SHP77 treated with DMSO at 0.1 percent for 48 hours (cell line): ENCODE measurements at places on chromosomes 13 and 19.

- DNase-seq, result no peak
These were observed 280.6 kb downstream of the FOXO1 start for GRCh38 chr13:40385858-40386180.

DNA sequence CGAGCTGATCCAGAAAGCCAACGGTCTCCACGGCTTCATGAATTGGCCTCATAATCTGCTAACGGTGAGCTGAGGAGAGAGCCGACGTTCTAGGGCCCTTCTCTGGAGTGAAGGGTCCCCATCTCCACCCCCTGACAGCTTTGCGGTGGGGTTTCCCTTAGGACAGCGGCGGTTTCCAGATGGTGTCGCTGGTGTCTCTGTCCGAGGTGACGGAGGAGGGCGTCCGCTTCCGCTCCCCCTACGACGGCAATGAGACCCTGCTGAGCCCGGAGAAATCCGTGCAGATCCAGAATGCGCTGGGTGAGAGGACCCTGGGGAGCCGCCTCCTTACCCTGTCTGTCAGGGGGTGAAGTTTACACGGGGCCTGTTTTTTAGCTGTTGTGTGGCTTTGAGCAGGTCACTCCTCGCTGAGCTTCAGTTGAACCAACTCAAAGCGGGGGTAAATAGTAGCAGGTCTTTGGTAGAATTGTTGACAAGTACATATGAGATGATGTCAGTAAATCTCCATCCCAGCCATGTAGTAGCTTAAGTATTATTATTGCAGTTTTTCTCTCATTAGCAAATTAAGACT is 801 bp downstream of the QTRT1 start:
- no peak for DNase-seq

DNA sequence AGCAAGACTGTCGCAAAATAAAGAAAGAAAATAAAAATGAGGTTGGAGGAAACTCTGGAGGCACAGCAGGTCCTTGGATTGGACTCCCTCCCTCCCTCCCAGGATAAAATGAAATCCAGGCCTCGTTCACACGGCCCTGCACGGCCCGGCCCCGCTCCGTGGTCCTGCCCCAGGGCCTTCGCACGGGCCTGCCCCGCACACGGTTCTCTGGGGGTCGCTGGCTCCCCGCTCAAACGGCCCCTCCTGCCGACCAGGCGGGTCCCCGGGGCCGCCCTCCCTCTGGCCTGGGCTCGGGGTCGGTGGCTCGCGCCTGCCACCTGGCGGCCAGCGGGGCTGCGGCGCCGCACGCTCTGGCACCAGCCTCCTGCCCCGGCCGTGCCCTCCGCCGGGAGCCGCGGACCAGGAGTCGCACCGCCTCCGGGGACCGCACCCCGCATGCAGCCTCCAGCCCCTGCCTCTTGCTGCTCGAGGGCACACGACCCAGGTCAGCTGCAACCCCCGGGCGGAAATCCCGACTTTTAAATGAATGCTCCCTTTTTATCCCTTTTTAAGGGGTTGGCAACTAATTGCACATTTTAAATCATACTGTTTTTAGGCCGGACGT is 1.5 kb upstream of the WDR18 start:
- no peak for DNase-seq

GRCh38 chr13:99327126-99327525 is 19.9 kb upstream of the GPR183 start:
- no peak for DNase-seq

GRCh38 chr13:33259296-33259695 is 26.3 kb downstream of the STARD13 start:
- no peak for DNase-seq

DNA sequence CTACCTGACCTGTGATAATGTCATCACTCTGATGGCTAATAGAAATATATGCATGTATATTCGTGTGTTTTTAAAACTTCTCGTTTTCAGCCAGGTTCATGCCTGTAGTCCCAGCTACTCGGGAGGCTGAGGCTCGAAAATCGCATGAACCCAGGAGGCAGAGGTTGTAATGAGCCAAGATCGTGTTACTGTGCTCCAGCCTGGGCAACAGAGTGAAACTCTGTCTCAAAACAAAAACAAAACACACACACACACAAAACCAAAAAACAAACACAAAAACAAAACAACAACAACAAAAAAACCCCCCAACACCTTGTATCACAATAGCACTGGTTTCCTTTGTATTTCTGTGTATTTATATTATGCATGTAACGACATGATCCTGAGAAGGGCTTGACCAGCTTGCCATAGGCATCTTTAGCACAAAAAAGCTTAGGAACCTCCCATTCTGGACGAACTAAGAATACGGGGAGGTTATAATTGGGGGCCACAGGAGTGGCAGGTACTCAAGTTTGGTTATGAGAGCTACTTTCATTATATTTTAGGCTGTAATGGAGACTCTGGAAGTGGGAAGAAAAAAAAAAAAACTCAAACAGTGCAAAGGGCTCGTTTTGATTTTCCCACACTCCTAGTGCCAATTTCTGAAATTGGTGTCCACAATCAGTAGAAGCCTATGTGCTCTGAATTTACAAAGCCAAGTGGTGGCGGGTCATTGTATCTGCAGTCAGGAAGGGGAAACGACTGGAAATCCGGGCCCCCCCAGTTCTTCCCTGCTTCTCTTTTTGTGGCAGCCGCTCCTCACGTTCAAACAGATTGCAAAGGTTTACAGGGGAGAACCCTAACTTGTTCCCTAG is 1.2 kb upstream of the ACP7 start:
- no peak for DNase-seq

DNA sequence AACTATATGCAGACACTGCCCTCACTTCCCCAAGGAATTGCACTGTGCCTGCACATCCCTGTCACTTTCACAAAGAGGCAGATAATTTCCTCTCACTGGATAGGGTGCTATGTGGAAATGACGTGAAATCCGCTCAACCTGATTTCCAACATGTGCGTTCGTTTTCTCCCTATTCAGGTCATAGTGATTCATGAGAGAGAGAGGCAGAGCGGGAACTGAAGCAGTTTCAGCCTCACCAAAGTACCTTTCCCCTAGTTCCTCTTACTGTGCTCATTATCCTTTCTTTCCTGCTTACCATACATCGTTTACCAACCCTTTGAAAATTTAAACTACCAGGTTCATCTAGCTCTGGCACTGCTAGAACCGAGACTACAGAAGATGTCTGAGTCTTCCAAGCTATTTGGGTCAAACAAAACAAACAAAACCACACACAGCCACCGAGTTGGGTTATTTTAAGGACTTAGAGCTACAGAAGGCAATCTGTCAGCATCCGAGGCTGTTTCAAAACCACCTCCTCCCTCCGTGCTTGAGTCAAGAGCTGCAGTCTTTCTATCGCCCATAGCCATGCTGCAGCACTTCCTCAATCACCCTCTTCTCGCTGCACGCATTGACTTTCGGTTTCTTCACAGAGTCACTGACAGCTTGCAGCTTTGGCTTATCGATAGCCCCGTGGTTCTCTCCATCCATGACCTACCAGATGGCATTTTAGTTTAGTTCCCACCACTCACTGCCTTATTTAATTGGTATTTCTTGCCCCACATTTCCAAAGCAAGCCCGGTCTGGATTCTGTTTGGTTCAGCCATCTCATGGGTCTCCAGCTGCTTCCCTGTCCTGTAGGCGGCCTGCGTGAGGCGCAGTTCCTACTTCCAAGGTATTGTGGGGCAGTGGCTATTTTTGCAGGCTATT is 1395.8 kb downstream of the EFNB2 start:
- peak; percentile 78 for DNase-seq

DNA sequence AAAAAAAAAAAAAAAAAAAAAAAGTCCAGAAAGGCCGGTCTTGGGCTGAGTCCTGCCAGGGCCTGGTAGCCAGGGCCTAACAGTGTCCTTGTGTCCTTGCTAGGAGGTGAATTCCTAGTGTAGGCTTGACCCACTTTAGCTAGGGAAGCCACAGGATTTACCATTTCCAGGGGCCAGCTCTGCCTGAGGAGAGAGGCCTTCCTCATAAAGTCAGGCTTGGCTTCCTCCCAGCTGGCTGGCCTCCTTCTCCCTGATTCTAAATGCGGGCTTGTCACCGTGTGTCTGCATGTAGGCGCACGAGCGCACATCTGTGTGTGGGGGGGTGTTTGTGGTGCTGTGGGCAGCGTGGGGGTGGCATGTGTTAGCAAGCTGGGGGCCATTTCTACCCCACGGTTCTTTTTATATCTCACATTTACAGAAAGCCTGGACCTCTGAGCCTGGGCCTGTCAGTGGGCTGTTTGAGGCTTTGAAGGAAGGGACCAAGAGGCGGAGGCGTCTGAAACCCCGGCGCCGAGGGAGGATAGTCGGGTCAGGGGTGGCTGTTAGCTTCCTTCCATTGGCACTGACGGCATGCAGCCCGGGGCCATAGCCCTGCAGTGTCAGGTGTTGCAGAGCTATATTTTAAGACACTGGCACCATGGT is 31.7 kb downstream of the IER2 start:
- DNase-seq, result no peak

DNA sequence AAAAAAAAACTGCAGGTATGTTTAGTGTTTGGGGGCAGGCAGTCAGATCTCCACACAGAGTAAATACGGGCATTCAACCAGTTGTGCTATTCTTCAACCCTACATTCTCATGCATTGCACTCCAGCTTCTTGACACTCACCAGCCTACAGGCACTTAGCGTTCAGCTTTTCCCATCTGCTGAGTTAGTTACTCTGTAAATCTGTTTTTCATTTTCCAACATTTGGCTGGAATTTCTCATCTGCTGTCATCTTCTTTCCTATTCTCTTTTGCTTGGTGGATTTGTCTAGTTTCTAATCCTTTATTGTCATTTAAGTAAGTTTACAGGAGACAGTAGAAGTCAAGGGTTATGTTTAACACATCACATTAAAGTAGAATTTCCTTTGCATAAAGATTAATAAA is 1318.9 kb downstream of the OLFM4 start:
- no peak for DNase-seq

DNA sequence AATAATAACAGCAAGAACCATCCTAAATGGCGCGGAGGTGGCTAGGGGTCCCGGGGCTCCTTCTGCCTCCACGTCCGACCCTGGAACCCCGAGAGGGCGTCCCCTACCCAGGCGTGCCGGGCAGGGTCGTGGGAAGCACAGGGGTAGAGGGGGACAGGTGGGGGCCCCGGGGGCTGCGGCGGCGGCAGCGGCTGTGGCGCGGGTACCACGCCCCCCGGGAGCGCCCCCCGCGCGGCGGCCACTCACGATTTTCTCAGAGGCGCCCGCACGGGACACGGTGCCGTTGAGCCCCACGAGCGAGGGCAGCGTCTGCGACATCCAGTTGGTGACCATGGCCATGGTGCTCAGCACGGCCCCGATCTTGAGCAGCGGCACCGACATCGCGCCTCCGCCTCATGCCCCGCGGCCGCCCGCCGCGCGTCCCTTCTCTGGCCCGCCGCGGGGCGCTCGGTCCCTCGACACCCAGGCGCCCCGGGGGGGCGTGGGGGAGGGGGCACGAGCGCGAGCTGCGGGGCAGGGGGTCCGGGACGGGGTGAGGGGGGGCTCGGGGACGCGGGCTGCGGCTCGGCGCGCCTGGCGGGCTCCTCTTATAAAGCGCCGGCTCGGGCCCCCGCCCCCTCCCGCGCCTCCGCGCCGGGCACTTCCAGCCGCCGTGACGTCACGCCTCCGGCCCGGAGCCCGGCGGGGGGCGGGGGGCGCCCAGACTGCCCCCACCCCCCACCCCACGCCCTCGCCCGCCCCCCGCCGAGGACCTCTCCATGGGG is 22.9 kb downstream of the OLFM2 start:
- no peak for DNase-seq

- DNase-seq, result no peak
These were observed 91.8 kb downstream of the UBL3 start for GRCh38 chr13:29758531-29759114.

DNA sequence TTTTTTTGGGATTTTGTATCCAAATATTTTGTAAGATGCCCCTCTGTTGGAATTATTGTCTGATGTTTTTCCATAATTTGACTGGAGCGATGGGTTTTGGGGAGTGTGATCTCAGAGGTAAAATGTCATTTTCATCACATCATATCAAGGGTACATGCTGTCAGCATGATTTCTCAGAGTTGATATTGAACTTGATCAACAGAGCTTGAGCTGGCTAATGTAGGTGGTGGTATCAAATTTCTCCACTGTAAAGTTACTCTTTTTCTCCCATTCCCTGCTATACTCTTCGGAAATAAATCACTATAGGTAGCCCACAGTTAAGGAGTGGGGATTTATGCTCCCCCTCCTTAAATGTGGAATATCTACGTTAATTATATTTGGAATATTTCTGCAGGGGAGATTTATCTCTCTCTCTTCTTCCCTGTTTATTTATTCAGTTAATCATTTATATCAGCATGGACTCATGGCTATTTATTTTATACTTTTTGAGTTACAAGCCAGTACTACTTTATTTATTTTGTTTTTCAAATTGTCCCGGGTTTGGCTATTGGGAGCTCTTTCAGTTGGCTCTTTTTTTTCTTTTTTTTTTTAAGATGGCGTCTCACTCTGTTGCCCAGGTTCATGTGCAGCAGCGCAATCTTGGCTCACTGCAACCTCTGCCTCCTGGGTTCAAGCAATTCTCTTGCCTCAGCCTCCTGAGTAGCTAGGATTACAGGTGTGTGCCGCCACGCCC is 8.8 kb downstream of the SETDB2 start:
- DNase-seq, result no peak

DNA sequence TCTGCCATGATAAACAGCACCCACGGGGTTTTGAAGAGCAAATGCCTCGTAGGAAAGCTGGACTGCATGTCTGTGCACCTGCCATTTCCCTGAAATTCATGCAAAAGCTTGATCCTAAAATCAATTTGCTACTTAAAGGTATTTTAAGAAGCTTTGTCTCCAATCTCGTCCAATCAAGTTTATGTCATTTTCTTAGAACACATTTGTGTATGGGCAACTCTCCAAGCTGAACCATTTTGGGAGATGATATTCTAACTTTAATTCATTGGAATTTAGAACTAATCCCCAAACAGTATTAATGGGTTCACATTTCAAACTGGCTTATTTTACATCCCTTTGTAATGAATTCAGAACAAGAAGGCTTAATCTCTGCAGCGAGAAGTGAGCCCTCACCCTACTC is 822 bp downstream of the ADPRHL1 start:
- no peak for DNase-seq

- no peak for DNase-seq
These were observed 126.9 kb downstream of the SIPA1L3 start for GRCh38 chr19:38033658-38034491.

GRCh38 chr19:10766671-10767201 is 48.9 kb downstream of the DNM2 start:
- no peak for DNase-seq

- no peak for DNase-seq
These were observed 21.2 kb downstream of the DNMT1 start for GRCh38 chr19:10173527-10173926.

DNA sequence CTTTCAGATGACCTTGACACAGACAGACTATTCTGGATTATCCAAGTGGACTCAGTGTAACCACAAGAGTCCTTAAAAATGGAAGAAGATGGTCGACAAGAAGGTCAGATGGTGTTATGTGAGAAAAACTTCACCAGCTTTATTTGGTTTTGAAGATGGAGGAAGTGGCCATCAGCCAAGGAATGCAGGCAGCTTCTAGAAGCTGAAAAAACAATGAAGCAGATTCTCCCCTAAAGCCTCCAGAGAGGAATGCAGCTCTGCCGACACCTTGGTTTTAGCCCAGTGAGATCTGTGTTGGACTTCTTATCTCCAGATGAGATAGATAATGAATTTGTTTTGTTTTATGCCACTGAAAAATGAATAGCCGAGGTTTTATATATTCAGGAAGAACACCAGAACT is 501.5 kb downstream of the DCT start:
- DNase-seq, result no peak

GRCh38 chr13:85521657-85522056 is 277.6 kb downstream of the SLITRK6 start:
- peak; percentile 100 for DNase-seq
